Endodermal cell (in vitro differentiated cells): ENCODE measurements at places on chromosomes 7 and 10.

DNA sequence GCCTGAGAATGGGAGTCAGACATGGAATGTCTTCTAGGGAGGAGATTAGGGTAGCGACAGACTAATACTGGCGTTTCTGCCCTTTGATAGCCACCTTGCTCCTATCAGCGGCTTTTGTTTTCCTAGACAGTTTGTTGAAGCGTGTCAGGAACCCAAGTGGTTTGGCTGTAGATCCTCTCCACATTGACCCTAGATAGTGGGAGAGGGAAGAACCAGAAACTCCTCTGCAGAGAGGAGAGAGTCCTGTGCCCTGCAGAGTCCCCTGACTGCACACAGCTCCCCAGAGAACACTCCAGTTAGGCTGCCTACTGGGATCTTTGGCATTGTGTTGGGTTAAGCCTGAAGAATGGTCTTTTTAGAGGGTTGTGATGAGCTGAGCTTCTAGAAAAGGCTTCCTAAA, 2.4 kb downstream of the MEPCE start:
- DNase-seq, result no peak

- peak; percentile 79 for DNase-seq
Measured at GRCh38 chr10:79179164-79179956, 110.6 kb downstream of the ZMIZ1 start.

- DNase-seq, result no peak
Measured at GRCh38 chr7:3005257-3005656, 38.4 kb downstream of the CARD11 start.

DNA sequence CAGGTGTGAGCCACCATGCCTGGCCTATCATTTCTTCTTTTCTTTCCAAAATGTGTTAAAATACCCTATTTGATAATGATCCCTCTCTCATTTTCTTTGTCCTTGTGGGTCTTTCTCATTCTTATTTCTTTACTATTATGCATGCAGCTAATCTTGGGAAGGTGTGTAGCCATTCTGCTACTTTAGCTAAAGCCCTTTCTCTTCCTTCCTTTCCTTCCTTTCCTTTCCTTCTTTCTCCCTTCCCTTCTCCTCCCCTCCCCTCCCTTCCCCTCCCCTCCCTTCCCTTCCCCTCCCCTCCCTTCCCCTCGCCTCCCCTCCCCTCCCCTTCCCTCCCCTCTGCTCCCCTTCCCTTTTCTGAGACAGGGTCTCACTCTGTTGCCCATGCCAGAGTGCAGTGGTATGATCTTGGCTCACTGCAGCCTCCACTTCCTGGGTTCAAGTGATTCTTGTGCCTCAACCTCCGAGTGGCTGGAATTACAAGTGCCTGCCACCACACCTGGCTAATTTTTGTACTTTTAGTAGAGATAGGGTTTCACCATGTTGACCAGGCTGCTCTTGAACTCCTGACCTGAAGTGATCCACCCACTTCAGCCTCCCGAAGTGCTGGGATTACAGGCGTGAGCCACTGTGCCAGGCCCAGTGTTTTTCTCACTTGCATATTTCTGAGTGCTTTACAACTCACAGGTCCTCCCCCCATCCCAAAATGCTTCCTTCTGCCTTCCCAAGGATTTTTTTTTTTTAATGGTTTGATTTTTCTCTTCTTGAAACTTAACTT, 42.3 kb downstream of the HIP1 start:
- no peak for DNase-seq

DNA sequence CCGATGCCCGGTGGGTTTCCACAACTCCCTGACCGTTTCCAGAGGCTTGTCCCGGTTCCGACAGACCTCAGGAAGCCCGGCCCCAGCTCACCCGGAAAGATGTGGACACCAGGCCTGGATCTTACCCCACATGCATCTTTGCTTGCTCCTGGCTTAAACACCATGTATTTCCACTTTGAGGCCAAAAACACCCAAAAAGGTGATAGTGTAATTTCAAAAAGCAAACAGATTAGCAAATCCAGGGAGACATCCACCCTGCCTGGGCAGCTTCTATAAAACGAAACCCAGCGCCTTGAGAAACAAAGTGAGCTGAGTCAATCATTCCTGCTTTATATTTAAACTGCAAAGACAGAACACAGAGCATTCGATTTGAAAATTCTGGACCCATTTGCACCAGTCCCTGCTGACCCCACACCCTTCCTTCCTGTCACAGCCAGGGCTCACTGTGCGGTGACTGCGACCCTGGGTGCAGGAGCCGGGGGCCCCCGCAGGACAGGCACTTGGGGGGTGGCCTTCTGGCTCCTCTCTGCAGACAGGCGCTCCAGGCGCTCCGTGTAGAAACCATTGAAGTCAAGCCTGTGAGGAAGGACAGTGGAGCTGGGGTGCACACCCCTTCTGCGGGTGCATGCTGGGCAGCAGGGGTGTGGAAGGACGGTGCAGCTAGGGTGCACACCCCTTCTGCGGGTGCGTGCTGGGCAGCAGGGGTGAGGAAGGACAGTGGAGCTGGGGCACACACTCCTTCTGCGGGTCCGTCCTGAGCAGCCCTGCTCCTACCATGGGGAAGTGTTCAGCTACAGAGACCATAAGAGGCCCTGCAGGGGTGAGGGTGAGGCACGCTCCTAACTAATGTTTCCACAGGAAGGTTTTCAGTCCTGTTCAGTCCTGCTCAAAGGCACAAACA, 2.9 kb upstream of the ADAM8 start:
- DNase-seq, result no peak

DNA sequence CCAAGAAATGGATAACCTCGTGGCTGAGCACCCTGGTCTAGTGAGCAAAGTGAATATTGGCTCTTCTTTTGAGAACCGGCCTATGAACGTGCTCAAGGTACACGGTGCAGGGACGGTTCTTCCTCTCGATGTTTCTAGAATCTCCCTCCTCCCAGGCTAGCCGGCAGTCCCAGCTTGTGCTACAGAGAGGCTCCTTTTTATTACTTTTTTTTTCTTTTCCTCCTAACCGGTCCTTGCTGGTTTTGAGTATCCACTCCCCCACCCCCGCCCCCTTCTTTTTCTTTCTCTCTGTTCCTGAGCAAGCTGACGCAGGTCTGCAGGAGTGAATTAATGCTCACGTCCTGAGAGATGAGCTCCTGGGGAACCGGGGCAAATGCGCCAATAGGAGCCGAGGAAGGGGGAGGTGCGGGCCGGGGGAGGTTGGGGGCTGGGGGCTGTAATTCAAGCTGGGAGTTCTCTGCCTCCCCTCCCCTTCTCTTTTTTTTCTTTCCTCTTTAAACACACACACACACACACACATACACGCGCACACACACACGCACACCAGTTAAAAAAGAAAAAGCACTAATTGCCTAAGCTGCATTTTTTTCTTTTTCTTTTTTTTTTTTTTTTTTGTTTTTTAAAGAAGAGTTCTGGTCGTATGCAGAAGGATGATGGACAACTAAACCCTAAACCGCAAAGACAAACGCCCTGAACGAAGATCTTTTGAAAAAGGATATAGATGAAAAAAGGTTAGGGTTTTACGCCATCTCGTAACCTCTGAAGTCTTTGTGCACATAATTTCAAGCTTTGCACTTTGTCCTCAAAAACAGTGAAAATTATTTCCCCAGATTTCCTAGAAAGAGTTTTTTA, 6.6 kb downstream of the CPA2 start:
- peak; percentile 92 for DNase-seq
